ENCODE measurements at places on chromosomes 5 and 9.

- DNase-seq = no peak
Observed at GRCh38 chr5:176355400-176356178, 6.0 kb downstream of the KIAA1191 start.

GRCh38 chr5:2747363-2748162 is 3.9 kb downstream of the IRX2 start:
- DNase-seq = no peak

DNA sequence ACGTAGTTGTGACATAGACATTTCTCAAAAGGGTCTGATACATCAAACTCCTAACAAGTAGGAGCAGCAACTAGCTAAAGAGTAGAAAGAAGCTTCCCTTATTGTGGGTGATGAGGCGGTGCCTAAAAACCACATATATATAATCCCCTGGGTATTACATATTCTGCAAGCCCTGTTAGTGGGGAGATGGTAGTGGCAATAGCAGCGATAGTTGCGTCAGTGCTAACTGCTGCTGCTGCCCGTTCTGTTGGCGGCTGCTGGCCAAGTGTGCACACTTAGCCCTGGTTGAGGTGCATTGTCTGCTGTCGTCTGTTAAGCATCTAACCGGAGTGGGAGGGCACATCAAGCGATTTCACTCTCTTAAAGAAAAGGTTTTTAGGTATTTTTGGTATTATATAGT is 35.8 kb downstream of the VLDLR start:
- DNase-seq = no peak

- DNase-seq = no peak
Observed at GRCh38 chr5:75051217-75051751, 1.1 kb downstream of the GCNT4 start.

- DNase-seq = no peak
Observed at GRCh38 chr5:74382123-74382855, 258.2 kb downstream of the ENC1 start.

- no peak for DNase-seq
Observed at GRCh38 chr5:96730586-96730985, 68.4 kb downstream of the CAST start.

GRCh38 chr5:143506836-143507552 is 103.5 kb upstream of the NR3C1 start:
- peak; percentile 26 for DNase-seq

GRCh38 chr5:31990701-31991110 is 183.4 kb downstream of the GOLPH3 start:
- DNase-seq = no peak

- no peak for DNase-seq
Observed at GRCh38 chr9:83403527-83404238, 134.5 kb downstream of the FRMD3 start.

- DNase-seq = no peak
Observed at GRCh38 chr9:16653491-16654399, 216.7 kb downstream of the BNC2 start.

- no peak for DNase-seq
Observed at GRCh38 chr5:14674983-14675854, 10.7 kb downstream of the OTULIN start.

- DNase-seq = no peak
Observed at GRCh38 chr9:27183701-27184100, 74.7 kb downstream of the TEK start.

DNA sequence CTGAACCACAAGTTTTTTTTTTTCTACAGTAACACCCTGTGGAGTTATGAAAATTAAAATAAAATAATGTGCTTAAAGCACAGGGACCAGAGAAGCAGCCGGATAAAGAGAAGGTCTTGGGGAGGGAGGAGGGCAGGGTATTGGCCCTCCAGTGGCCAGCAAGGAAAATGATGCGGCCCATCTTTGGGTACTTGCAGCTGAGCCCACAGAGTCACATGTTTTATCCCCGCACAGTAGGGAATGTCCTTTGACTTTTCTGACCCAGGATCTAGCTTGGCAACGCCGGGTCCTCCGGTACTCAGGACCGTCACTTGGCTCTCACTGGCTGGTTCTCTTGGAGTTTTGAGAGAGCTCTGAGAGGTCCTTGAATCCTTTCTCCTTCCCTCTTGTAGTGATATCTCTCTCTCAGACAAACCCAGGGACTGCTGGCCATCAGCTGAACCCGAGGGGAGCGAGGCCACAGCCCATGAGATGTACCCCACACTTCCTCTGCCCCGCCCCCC is 35.3 kb upstream of the HSPA9 start:
- no peak for DNase-seq

DNA sequence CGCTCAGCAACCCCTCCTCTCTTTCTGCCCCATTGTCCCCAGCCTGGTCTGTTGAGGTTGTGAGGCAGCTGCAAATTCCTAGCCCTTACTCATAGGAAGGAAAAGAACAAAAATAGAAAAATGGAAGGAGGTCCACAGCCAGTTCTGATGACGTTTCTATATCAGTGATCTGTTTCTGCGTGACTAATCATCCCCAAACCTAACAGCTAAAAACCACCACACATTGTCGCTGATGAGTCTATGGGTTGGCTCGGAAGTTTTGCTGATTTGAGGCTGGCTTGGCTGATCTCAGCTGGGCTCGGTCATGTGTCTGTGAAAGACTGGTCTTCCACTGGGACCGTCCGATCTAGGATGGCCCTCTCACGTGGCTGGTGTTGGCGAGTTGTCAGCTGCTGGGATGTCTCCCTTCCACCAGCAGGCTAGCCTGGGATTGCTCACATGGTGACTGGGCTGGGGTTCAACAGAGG is 200.6 kb upstream of the ZNF618 start:
- DNase-seq = no peak

- DNase-seq = no peak
Observed at GRCh38 chr5:39616131-39616530, 191.4 kb upstream of the DAB2 start.

DNA sequence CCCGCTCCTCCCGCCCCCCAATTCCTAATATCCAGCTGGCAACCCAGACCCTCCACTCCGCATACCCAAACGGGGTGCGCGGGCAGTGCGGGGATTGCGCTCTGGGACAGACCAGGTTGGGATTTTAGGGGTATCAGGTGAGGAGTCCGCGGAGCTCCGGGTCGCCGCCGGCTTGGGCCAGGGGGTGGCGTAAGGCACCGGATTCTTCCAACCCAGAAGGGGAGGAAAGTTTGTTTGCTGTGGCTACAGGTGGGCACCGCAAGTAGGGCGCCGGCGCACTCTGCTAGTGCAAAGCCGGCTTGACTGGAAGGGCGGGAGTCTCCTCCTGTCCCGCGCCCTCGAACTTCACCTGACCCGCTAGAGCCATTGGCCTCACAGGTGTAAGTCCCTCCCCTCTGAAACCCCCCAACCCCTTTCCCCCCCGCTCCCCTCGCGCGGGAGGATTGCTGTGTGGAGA is 709 bp downstream of the IQGAP2 start:
- peak; percentile 27 for DNase-seq

- DNase-seq = no peak
Observed at GRCh38 chr5:27472000-27472763, 433.8 kb upstream of the CDH9 start.

DNA sequence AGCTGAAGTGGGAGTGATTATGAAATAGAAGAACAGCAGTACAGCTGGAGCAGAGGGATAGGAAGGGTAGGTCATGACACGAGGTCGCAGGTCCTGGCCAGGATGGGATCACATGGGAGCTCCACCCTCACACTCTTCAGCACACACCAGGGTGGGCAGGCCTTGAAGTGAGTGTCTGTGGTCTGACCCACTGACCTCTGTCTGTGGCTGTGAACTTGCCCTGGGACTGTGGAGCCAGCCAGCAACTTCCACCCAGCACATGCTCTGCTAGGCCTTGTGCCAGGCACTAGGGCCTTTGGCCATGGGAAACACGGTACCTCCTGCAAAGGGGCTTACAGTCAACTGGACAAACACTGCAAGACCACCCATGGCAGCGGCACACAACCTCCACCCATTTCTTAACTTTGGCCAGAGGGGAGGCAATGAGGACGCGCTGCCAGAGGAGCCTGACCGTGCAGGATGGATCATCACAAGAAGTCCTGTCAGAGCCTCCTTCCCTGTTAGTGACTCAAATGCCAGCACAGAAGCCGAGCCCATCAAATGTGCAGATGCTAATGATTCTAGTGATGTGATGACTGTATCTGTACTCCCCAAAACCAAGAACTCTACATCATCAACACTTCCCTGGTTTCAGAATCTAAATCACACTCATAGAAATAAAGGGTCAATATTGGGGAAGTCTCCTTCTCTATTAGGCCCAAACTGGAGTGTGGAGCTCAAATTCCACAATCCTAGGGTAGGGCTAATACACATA is 113.6 kb downstream of the DPYSL3 start:
- DNase-seq = no peak

- DNase-seq = no peak
Observed at GRCh38 chr5:14129123-14129522, 14.0 kb upstream of the TRIO start.

DNA sequence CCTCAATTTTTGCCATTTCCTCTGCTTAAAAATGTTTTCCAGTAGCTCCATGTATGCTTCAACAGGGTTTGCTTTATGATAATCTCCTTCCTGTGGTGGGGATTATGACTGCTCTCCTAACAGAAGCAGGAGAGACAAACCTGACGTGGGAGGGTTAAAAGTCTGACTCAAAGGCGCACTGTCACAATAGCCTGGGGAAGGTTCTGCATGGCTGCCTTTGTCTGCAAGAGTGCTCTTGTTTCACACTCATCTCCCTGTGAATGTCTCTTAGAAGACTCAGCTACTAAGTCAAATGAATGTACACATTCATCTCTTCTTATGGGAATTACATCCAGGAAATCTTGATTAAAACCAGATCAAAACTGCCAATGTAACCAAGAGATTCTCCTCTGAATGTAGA is 90.9 kb upstream of the MTAP start:
- no peak for DNase-seq

DNA sequence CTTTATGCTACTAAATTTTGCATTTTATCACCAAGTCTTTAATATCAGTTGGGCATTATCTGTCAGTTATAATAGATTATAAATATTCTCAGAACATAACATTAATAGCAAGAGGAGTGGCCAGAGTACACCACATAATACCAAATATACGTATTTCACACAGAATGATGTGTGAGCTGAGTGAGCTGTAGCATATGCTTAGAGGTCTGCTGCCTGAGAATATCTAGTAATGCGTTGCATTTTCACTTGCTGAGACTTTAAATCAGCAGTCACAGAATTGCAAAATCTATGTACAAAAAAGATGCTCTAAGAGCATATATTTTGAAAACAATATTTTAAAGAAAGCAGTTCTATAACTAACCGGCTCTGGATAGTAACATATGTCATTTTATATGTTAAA is 921.1 kb upstream of the EDIL3 start:
- no peak for DNase-seq

DNA sequence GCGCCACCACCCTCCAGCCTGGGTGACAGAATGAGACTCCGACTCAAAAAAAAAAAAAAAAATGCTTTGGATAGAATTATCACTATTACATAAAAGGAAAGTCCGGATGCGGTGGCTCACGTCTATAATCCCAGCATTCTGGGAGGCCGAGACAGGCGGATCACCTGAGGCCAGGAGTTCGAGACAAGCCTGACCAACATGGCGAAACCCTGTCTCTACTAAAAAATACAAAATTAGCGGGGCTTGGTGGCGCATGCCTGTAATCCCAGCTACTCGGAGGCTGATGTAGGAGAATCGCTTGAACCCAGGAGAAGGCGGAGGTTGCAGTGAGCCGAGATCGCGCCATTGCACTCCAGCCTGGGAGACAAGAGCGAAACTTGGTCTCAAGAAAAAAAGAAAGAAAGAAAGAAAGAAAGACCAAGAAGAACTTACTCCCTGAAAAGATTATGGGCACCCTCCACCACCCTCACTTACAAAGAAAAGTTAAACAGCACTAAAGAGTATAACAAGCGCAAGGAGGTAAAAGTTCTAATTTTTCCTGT is 17.8 kb downstream of the CDKN2A start:
- no peak for DNase-seq

DNA sequence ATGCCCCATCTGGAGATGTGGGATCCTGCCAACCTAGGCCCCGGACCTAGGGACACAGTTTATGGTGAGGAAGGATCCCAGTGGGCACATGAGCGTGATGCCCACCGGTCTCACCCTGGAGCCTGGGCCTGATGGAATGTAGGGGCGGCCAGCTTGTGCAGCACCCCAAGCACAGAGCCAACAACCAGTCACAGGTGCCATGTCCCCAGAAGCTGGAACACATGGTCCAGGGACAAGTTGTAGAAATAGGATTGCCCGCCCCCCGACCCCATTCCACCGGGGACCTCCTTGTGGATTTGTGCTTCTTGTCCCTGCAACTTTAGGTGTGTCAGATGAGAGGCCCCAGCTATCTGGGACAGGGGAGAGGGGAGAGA is 48.9 kb downstream of the C9orf50 start:
- no peak for DNase-seq

- no peak for DNase-seq
Observed at GRCh38 chr5:179893076-179893957, 14.4 kb downstream of the TBC1D9B start.

GRCh38 chr9:642014-642413 is 199.5 kb upstream of the DMRT1 start:
- DNase-seq = no peak

GRCh38 chr5:129902816-129903215 is 1.4 kb upstream of the CHSY3 start:
- no peak for DNase-seq

DNA sequence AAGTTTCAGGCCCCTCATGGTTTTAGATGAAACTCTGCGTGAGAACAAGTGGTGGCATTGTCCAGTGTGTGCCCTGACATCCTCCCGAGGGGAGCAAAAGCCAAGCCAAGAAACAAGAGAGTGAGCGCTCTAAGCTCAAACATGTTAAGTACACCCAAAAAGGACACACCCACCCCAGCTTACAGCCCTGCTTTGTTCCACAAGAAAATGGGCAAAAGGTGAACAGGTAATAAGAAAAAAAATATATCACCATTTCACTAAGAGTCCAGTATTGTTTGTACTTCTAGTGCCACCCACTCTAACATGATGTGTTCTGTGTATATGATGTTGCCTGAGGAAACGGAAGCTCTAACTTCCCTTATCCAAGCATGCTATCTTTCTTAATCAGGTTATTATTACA is 278.2 kb downstream of the SLIT3 start:
- no peak for DNase-seq

DNA sequence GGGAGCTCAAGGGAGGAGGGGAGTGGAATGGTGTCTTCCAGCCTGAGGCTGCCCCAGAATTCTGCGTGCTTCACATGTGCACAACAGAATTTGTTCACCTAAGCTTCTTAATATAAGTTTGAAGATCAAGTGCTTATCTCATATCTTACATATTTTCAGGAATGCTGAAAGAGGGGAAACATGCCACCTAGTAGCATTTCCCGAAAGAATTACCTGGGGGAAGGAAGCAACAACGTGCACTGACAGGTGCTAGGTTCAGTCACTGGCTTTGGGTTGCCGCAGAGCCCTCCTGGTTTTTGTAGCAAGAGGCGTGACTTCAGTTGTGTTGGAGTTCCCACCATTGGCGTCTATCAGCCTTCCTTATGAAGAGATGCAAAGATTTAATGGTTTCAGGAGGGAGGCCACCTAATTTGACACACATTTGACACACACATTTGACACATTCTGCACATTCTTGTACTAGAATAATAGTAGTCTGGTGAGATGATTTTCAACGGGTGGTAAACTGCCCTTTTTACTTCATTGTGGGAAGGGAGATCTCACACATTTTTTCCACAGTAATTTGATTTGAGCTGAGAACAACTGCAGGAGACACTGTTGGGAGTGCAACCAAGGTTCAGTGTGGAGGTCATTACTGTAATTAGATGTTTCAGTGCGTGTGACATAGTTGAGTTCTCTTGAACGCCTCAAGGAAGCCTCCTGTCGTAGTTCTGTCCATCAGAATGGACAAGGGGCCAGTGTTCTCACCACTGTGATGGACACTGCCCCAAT is 481.3 kb downstream of the CCDC171 start:
- DNase-seq = no peak

- DNase-seq = no peak
Observed at GRCh38 chr5:30804739-30805505, 388.6 kb upstream of the CDH6 start.

Measured in breast epithelium (tissue), 4 donors.